Activated CD4-positive, alpha-beta T cell treated with anti-CD3 and anti-CD28 coated beads, Interleukin-2, amount 50 U/mL, for 16 hours (primary cell): ENCODE measurements at places on chromosomes 1 and 21.

DNA sequence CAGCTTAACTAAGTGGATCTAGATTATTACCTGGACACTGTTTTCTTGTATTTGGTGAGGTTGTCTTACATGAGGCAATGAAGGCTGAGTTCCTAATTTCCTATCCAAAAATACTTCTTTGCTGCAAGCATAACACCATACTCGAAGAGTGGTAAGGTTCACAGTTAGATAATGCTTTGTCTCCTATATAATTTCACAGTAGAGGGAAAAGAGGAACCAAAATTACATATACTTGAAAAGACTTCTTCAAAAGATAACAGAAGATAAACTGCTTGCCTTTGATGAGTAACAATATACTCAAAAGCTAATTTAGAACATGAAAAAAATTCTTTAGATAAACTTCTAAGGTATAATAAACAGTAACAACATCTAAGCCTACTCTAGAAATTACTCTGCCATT lies 20.4 kb downstream of the USP33 start:
- no peak for DNase-seq

GRCh38 chr1:61245696-61246400 lies 163.5 kb downstream of the NFIA start:
- no peak for DNase-seq

DNA sequence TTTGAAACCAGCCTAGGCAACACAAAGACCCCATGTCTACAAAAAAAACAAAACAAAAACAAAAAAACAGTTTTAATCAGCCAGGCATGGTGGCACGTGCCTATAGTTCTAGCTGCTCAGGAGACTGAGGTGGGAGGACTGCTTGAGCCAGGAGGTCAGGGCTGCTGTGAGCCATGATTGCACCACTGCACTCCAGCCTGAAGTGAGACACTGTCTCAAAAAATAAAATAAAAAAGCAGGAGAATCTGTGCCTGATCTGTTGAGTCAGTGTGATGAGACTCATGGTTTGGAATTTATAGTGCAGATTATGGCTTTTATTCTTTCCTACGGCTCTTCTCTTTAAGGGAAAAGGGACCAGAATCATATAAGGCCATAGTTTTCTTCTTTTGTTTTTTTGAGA lies 16.5 kb downstream of the TRIT1 start:
- no peak for DNase-seq

DNA sequence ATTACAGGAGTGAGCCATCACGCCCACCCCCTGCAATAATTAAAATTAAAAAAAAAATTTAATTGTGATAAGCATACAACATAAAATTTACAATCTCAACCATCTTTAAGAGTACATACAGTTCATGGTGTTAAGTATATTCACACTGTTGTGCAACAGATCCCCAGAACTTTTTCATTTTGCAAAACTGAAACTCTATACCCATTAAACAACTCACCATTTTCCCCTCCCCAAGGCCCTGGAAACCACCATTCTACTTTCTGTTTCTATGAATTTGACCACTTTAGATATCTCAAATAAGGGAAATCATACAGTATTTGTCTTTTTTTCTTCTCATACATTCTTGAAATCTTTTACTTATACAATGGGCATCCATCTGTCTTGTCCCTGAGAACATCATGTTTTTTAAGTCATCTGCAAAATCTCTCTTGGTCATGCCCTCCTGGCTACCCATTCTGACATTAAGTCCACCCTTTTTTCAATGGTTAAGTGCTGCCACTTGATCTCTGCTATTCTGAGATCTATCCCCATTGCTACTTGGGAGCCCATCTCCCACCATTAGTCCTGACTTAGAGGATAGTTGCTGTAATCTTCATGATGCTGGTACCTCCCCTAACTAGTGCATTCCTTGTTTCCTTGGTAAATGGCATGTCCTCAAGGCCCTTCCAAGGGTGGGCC lies 39.4 kb upstream of the ZFYVE9 start:
- peak; percentile 38 for DNase-seq

GRCh38 chr1:245901037-245901436 lies 606.0 kb downstream of the SMYD3 start:
- no peak for DNase-seq

DNA sequence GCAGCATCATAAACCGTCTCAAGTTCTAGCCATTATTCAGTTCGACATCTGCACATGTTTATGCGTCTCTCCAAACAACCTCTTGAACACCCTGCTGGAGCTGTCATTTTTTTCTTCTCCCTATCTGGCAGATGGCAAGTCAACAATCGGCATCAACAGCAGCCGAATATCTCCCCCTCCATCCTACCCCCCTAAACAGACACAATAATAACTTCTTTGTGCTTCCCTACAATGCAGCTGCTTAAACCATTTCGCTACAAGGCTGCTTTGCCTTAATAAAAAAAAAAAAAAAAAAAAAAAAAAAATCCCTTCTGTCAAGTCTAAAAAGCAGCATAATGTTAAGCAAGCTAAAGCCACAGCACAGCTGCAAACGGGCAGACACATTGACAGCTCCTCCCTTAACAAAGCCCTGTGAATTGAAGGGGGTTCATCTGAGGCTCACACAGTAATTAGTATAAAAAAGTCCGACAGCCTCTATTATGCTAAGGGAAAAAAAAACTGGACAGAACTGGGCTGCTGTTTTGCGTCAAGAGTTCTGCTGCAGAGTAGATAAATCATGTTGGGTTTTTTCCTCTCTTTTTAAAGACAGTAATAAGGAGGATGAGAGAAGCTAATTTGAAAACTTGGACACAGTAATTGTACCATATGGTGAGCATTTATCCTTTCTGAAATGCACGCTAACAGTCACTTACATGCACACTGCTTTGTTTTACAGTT lies 136.4 kb downstream of the AKT3 start:
- no peak for DNase-seq

GRCh38 chr1:235617808-235618207 lies 31.8 kb downstream of the GNG4 start:
- DNase-seq, result no peak

GRCh38 chr1:18396247-18396980 lies 84.3 kb upstream of the KLHDC7A start:
- peak; percentile 4 for DNase-seq
